ENCODE measurements at places on chromosomes 5 and 9. TPM values are rescaled to one million over a fixed set of nuclear protein-coding genes. Genes with fewer than 3 reads are reported as not detected.

Gene ABO
- polyA plus RNA-seq: 0.01 TPM

Gene ST8SIA4
- polyA plus RNA-seq: not detected

Gene ARID3C
- polyA plus RNA-seq: not detected

GRCh38 chr9:104982543-104982942, 54.6 kb upstream of the ABCA1 start:
- no peak for DNase-seq

- no peak for DNase-seq
These were observed 49.0 kb downstream of the DCP2 start for GRCh38 chr5:113025596-113025995.

DNA sequence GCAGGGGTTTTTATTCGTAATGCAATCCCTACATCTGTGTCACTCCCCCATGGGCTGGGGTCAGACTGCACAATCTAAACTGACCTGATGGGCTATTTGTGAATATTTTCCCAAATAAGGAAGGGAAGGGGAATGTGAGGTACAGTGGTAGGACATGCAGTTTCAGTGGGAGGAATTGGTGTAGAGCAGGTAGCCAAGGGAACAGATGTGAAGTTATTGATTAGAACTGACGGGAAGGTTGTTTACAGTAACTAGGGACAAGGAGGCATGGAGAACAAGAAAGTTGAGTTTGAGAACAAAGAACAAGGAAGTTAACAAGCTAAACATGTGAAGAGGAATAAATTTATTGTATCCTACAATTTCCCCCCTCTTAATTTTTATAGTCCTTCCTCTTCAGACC, 104.8 kb downstream of the CFAP95 start:
- DNase-seq: no peak

Gene FRMD3
- 0.03 TPM for polyA plus RNA-seq
